ENCODE measurements at places on chromosomes 12 and 14. TPM values are rescaled to one million over a fixed set of nuclear protein-coding genes. Genes with fewer than 3 reads are reported as not detected.

Gene SLC17A8
- total RNA-seq, result 1.7 TPM

Gene PAPLN
- total RNA-seq, result 53.1 TPM

Gene SPRYD4
- total RNA-seq, result 3.5 TPM

Gene CNTN1
- 1.2 TPM for total RNA-seq

Gene KRT2
- not detected for total RNA-seq

Gene INSM2
- not detected for total RNA-seq

Gene C12orf60
- total RNA-seq, result 3.1 TPM

Gene CARMIL3
- total RNA-seq, result 2.0 TPM

Gene VAMP1
- total RNA-seq, result 16.5 TPM

Gene KRT6A
- total RNA-seq, result not detected

Gene SCN8A
- 19.6 TPM for total RNA-seq

Gene CLEC9A
- not detected for total RNA-seq

All from stomach (tissue), 19 donors.